ENCODE measurements at places on chromosomes 12 and 14.

DNA sequence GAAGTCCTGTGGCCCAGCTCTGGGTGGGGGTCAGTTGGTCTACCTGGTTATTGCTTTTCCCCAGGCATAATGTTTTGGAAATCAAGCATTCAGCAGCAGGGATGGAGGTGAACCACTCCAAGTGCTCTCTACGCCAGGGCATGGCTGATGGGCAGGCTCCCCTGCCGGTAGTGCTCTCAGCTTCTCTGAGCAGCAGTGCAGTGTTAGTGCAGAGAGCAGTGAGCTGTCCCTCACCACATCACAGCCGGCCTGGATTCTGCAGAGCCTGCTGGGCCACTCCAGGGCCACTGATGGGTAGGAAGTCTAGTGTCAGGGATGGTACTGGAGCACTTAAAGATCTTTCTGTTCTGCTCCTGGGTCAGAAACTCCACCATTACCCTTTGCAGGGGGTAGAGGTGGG is 151.1 kb downstream of the CALM1 start:
- H3K27me3 ChIP-seq, result no peaks in the 10 kb centered on the region
- no peaks in the 10 kb centered on the region for H3K36me3 ChIP-seq
- DNase-seq, result no peak
- no peak overlapping the region for H3K27ac ChIP-seq

- H3K4me3 ChIP-seq, result no peak overlapping the region
- no peaks in the 10 kb centered on the region for H3K36me3 ChIP-seq
- no peaks in the 10 kb centered on the region for H3K27me3 ChIP-seq
- no peak for DNase-seq
- no peak overlapping the region for H3K27ac ChIP-seq
These were observed 53.5 kb downstream of the SLC38A6 start for GRCh38 chr14:61034416-61035120.

DNA sequence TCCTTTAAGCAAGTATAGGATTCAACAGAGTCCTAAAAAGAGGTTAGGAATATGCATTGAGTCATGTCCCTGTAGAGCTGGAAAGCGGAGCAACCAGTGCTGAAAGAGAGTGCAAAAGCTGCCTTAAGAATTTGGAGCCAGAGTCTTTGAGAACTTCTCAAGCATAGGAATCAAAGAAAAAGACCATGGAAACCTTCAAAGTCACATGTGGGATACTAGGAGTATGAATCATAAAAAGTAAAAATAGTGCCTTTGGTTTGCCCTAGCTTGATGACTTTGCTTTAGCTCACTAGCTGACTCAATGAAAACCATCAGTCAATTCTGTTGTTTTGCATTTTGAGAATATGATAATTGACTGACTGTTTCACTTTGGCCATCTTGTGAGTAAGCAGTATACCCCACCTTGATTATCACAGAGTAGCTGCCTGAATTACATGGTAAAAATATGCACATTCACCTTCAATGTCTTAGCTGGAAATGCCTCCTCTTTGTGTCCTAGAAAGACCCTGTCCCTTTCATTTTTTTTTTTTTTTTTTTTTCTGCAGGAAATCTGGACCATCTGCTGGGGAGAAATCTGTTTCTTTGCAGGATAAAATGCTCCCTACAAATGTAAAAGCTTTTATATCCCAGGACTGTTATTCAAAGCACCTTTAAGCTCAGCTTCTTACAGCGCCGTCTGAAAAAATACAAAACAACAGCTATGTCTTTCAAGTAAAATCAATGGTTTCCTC is 248.6 kb upstream of the KRR1 start:
- no peak overlapping the region for H3K27ac ChIP-seq
- peaks cover 2% of the 10 kb centered on the region for H3K36me3 ChIP-seq
- DNase-seq, result no peak
- H3K4me1 ChIP-seq, result peaks cover 40% of the 10 kb centered on the region

DNA sequence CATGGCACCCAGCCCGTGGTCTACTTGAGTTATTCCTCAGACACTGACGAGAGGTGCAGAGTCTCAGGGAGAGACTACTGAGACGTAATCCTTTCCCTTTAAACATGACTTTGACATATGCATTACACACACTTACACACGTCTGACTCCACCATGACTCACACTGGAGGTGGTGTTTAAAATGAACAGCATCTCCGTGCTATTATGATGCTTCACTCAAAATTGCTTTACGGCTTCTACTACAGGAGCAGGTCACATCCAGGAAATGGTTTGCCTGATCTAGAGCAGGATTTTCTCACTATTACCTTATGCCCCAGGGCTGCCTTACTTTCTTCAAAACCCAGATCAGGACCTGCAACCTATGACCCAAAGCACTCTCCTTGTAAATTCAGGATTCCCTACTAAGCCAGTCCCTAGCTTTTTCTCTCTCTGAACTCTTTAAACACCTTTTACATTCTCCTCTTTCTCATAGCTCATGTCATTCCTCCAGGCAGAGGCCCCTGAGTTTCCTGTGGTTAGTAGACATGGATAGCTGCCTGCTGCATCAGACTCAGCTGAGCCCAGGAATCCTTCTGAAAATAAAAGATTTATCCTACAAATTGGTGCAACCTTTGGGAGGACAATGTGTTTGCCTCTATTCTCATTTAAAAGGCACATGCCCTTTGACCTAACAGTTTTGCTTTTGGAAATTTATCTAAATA is 31.2 kb downstream of the TMCC3 start:
- DNase-seq, result no peak
- peak overlapping the region; percentile 26 for H3K27ac ChIP-seq
- H3K27me3 ChIP-seq, result no peaks in the 10 kb centered on the region
- no peak overlapping the region for H3K4me3 ChIP-seq
- peaks cover 36% of the 10 kb centered on the region for H3K4me1 ChIP-seq

DNA sequence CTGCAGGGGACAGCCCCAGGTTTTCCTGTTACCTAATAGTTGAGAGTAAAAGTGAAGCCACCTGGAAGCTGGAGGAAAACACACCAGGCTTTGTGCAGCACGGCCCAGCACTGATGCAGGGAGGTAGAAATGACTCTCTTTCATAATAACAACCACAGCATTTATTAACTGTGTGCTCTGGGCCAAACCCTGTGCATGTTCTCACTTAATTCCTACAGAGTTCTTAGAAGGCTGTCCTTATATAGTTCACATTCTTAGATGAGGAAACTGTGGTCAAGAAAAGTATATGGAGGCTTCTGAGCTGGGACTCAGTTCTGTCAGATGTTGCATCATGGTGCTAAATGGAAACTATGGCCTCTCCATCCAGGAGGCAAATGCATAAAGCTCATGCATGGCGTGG is 100.0 kb downstream of the PAPOLA start:
- H3K36me3 ChIP-seq, result no peaks in the 10 kb centered on the region
- H3K27me3 ChIP-seq, result peaks cover 7% of the 10 kb centered on the region
- DNase-seq, result no peak
- no peaks in the 10 kb centered on the region for H3K4me1 ChIP-seq
- H3K4me3 ChIP-seq, result no peak overlapping the region

- H3K4me3 ChIP-seq, result no peak overlapping the region
- H3K36me3 ChIP-seq, result no peaks in the 10 kb centered on the region
- no peaks in the 10 kb centered on the region for H3K27me3 ChIP-seq
- no peak overlapping the region for H3K27ac ChIP-seq
These were observed 82.1 kb downstream of the AVPR1A start for GRCh38 chr12:63068857-63069442.

GRCh38 chr14:68297876-68298468 is 478.4 kb downstream of the RAD51B start:
- no peaks in the 10 kb centered on the region for H3K27me3 ChIP-seq
- H3K36me3 ChIP-seq, result peaks cover 20% of the 10 kb centered on the region
- H3K27ac ChIP-seq, result peak overlapping the region; percentile 21
- H3K4me3 ChIP-seq, result no peak overlapping the region
- no peak for DNase-seq

GRCh38 chr14:71589609-71590008 is 342.6 kb upstream of the RGS6 start:
- H3K4me3 ChIP-seq, result no peak overlapping the region
- no peak overlapping the region for H3K27ac ChIP-seq
- peaks cover 3% of the 10 kb centered on the region for H3K36me3 ChIP-seq
- DNase-seq, result no peak
- H3K27me3 ChIP-seq, result no peaks in the 10 kb centered on the region

- H3K27me3 ChIP-seq, result peaks cover 75% of the 10 kb centered on the region
- DNase-seq, result no peak
- no peak overlapping the region for H3K27ac ChIP-seq
- H3K36me3 ChIP-seq, result no peaks in the 10 kb centered on the region
These were observed 109.9 kb downstream of the PRMT8 start for GRCh38 chr12:3600951-3601350.

- H3K27ac ChIP-seq, result no peak overlapping the region
- no peaks in the 10 kb centered on the region for H3K4me1 ChIP-seq
- H3K27me3 ChIP-seq, result peaks cover 36% of the 10 kb centered on the region
- no peak for DNase-seq
- H3K4me3 ChIP-seq, result no peak overlapping the region
These were observed 12.3 kb upstream of the CSAD start for GRCh38 chr12:53193040-53193439.

DNA sequence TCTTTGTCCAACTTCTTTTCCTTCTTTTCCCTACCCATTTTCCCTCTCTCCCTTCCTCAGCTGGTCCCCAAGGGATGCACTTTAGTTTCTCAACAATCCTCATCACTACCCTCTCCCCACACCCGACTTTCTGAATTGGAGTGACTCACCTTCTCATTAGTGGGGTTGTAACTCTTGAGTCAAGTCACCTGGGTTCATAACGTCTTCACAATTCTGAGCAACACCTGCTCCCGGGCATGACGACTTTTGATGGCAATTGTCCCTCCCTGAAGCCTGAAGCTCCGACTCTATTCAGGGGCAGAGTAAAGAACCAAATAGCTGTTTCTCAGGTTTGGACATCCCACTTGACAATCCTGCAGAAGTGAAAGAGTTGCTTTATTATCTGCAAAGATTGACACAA is 82.7 kb upstream of the OTX2 start:
- H3K4me1 ChIP-seq, result peaks cover 7% of the 10 kb centered on the region
- H3K27me3 ChIP-seq, result peaks cover 58% of the 10 kb centered on the region
- no peaks in the 10 kb centered on the region for H3K36me3 ChIP-seq
- DNase-seq, result no peak
- no peak overlapping the region for H3K4me3 ChIP-seq

DNA sequence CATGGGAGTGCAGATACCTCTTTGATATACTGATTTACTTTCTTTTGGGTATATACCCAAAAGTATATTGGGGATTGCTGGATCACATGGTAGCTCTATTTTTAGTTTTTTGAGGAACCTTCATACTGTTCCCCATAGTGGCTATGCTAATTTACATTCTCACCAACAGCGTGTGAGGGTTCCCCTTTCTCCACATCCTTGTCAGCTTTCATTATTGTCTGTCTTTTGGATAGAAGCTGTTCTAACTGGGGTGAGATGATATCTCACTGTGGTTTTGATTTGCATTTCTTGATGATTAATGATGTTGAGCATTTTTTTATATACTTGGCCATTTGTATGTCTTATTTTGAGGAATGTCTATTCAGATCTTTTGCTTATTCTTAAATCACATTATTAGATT is 44.1 kb upstream of the JDP2 start:
- H3K27ac ChIP-seq, result no peak overlapping the region
- H3K4me1 ChIP-seq, result no peaks in the 10 kb centered on the region
- H3K36me3 ChIP-seq, result no peaks in the 10 kb centered on the region
- peaks cover 11% of the 10 kb centered on the region for H3K27me3 ChIP-seq
- H3K4me3 ChIP-seq, result no peak overlapping the region

- H3K36me3 ChIP-seq, result no peaks in the 10 kb centered on the region
- peak overlapping the region; percentile 61 for H3K4me3 ChIP-seq
- H3K27me3 ChIP-seq, result peaks cover 55% of the 10 kb centered on the region
These were observed 1.1 kb downstream of the MSRB3 start for GRCh38 chr12:65279369-65280112.

GRCh38 chr14:52551696-52552062 is 626 bp downstream of the TXNDC16 start:
- H3K4me1 ChIP-seq, result peaks cover 33% of the 10 kb centered on the region
- H3K36me3 ChIP-seq, result peaks cover 3% of the 10 kb centered on the region
- no peaks in the 10 kb centered on the region for H3K27me3 ChIP-seq
- H3K27ac ChIP-seq, result peak overlapping the region; percentile 93

- no peak overlapping the region for H3K27ac ChIP-seq
- H3K4me1 ChIP-seq, result peaks cover 6% of the 10 kb centered on the region
- no peak for DNase-seq
- peaks cover 8% of the 10 kb centered on the region for H3K36me3 ChIP-seq
- no peaks in the 10 kb centered on the region for H3K27me3 ChIP-seq
These were observed 263.1 kb downstream of the PRKD1 start for GRCh38 chr14:29664515-29664914.

GRCh38 chr12:43453761-43454160 is 98.2 kb downstream of the ADAMTS20 start:
- no peak for DNase-seq
- H3K27me3 ChIP-seq, result no peaks in the 10 kb centered on the region
- H3K4me3 ChIP-seq, result no peak overlapping the region
- no peaks in the 10 kb centered on the region for H3K4me1 ChIP-seq

DNA sequence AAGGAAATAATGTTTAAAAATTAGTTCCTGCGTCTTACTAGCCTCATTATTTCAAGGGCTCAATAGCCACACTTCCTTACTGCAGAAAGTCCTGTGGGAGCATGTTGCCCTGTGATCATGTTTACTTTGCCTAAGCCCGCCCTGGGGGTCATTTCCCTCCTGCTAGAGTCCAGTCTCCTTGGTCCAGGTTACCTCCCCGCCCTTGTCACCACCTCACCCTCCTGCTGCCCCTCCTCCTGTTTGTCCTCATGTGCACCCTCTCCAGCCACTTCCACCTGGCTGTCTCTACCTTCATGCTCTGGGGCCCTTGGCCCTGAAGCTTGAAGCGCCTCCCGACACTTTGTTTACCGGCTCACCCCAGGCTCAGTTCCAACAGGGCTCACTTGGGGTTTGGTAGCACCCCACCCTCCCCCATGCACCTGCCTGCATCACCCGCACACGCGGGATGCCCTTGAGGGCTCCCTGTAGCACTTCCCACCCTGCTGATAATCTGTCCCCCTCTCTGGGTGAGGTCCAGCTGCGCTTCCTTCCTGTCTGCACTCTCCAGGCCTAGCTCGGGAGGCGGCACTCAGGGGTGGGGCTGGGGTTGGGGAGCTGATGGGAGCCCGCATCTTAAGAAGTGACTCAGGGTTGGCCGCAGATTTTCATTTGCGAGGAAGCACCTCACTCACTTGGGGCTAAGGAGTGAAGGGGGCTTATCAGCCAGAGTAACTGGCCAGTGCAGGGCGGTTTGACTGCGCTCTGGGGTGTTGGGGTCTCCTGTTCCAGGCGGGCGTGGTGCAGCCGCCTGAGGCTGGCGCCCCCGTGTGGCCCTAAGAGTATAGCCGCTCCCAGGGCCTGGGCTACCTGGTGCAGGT is 40.1 kb downstream of the SMIM41 start:
- no peak overlapping the region for H3K4me3 ChIP-seq
- no peaks in the 10 kb centered on the region for H3K36me3 ChIP-seq
- peaks cover 15% of the 10 kb centered on the region for H3K27me3 ChIP-seq

DNA sequence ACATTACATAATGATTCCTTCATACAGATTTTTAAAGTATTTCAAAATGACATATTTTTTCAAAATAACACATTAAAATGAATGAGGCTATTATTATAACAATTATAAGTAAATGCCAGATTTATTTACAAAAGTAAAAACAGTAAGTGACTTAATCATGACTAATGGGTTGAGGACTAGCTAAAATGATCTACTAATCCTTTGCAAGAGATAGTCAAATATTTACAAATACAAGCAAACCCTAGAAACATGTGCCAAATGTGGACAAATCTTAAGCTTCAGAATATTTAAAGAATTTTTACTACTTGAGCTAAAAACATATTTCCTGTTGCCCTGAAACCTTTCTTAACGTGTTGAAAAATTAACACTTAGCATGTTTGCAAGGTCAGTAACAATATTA is 74.8 kb downstream of the KIF21A start:
- no peak overlapping the region for H3K4me3 ChIP-seq
- DNase-seq, result no peak
- no peaks in the 10 kb centered on the region for H3K27me3 ChIP-seq
- peaks cover 20% of the 10 kb centered on the region for H3K36me3 ChIP-seq
- H3K4me1 ChIP-seq, result peaks cover 8% of the 10 kb centered on the region
- no peak overlapping the region for H3K27ac ChIP-seq

Data from progenitor cell of endocrine pancreas (in vitro differentiated cells).